ENCODE measurements at places on chromosomes 2 and 18. TPM values are rescaled to one million over a fixed set of nuclear protein-coding genes. Genes with fewer than 3 reads are reported as not detected.
A peak's percentile ranks its signal among the peaks of the same experiment; 100 is the strongest.

The FKBP7 gene
- total RNA-seq: 4.8 TPM

The CROCC2 gene
- not detected for total RNA-seq

The FEV gene
- total RNA-seq: not detected

The C2orf92 gene
- total RNA-seq: 7.4 TPM

The FBXO48 gene
- total RNA-seq: 2.0 TPM

The GKN1 gene
- total RNA-seq: not detected

The RTP5 gene
- 0.07 TPM for total RNA-seq

The CERS6 gene
- 12.9 TPM for total RNA-seq

The SPC25 gene
- total RNA-seq: 38.4 TPM

The PLA2R1 gene
- 0.02 TPM for total RNA-seq

The CNOT9 gene
- 100 TPM for total RNA-seq

The TLX2 gene
- total RNA-seq: 0.18 TPM

The C1GALT1C1L gene
- not detected for total RNA-seq

- DNase-seq: no peak
Observed at GRCh38 chr18:24265502-24266064, 126.7 kb downstream of the CABYR start.

DNA sequence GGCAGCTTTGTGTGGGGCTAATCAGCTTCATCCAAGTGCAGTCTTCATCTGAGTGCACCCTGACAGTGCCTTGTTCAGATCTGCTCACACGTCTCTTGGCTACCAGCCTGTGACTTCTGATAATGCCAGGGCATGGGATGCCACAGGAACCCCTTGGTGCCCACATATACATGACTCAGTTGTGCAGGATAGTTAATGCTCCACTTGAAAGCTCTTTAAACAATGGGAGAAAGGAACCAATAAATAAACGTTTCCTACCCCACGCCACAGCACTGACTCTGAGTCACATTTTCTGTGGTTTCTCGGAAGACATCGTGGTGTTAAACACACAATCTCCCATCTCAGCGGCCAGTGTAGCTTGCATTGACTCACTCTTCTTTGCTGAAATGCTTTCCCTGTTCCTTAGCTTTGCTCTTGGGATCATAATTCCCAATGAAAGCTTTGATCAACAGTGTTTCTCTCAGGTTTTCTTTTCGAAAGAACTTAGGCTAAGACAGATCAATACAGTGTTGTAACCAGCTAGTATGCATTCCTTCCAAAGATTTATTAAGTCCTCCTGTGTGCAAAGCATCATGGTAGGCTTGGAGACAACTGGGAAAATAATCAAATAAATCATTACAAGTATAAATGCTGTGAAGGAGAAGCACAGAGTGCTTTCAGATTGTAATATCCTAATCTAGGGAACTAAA is 142.0 kb downstream of the COPS8 start:
- DNase-seq: peak; percentile 54

GRCh38 chr2:41068740-41069139 is 616.9 kb upstream of the SLC8A1 start:
- DNase-seq: no peak

- no peak for DNase-seq
Observed at GRCh38 chr2:9771101-9771449, 72.2 kb upstream of the TAF1B start.

GRCh38 chr2:7513834-7514233 is 596.6 kb downstream of the RNF144A start:
- no peak for DNase-seq

- DNase-seq: no peak
Observed at GRCh38 chr2:176457481-176457880, 188.2 kb downstream of the MTX2 start.

DNA sequence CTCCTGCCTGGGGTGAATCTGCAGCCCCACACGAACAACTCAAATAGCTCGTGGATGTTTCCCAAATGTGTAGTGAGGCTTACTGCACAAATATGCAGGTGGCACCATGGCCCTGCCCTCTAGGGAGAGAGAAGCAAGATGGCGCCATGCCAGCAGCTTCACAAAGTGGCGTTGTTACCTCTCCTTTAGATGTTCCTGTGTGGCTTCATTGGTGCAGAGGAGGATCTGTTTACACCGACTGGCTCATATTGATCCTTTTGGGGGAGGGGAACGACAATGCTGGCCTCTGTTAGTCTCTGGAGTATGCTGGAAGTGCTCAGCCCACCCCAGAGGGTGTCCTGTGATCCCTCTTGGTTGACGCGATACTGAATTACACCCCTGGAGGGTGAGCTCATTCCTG is 99.5 kb upstream of the GATA6 start:
- no peak for DNase-seq

- DNase-seq: no peak
Observed at GRCh38 chr2:106565599-106565998, 78.4 kb downstream of the CD8B2 start.

GRCh38 chr18:12692206-12692605 is 10.3 kb downstream of the CEP76 start:
- no peak for DNase-seq

DNA sequence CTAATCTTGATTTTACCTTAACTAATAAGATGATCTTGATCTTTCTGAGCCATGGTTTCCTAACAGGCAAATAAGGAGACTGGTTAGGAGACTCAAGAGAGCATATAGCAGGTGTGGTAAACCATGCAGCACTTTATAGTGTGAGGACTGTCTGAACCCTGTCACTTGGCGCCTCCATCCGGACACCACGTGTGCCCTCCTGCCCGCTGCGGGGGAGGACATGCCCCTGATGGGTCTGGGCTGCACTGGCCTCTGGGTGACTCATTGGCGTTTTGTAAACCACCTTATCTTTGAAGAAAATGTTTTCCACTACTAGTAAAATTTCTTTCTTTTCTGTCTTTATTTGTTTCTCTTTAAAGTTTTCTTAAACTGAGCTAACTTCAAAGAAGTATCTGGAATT is 131.1 kb downstream of the FMNL2 start:
- DNase-seq: no peak

GRCh38 chr2:85922199-85922598 is 33.4 kb upstream of the ST3GAL5 start:
- no peak for DNase-seq

DNA sequence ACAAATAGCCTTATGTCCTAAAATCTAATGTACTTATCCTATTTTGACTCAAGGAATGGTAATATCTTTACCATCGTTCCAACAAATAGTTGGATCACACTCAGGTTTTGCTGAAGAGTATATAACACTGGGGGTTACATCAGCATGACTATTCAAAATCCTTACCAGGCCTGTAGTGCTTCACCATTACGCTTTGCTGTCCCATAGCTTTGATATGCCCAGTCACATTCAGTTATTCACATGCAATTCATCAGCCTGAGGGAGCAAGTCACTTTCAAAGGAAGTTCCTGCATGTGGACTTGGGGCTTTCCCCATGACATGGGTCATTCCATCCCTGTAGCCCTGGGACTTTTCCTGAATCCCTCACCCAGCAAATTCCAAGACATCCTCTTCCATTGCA is 39.6 kb downstream of the FTCDNL1 start:
- DNase-seq: no peak

DNA sequence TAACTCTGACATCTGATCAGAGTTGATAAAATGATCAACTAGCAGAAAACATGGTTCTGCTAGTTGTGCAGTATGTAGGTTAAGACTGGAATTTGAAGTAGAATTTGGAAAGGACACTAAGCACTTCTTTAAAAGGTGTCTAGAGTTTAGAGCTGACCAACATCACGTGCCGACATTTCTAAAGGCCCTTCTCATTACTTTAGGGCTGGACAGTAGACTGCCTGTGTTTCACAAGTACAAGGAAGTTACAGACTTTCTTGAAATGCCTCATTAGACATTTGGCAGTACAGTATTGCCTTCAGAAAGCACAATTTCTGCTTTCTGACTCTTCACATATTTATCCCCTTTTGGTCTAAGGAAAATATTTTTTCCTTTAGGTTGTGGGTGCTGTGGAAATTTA is 255.3 kb downstream of the ZNF385B start:
- no peak for DNase-seq

DNA sequence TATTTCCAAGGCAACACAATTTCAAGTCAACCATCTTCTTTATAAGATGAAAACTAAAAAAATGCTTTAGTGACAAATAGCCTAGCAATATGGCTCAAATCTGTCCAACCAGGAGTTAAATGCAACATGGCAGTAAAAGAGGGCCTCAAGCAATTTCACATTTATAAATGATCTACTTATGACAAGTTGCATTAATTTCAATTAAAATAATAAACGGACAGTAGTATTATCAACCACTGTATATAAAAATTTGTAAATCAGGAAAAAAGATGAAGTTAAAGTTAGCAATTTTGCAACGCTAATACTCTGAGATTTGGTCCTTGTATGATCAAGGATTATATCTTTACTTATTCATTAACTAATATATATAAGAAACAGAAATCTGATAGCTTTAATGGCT is 19.3 kb downstream of the CCDC88A start:
- DNase-seq: no peak

- no peak for DNase-seq
Observed at GRCh38 chr2:240846873-240847595, 21.6 kb upstream of the AGXT start.

- DNase-seq: no peak
Observed at GRCh38 chr2:173175222-173175621, 99.6 kb downstream of the MAP3K20 start.

- DNase-seq: peak; percentile 27
Observed at GRCh38 chr2:240520130-240520973, 37.4 kb downstream of the ANKMY1 start.

- no peak for DNase-seq
Observed at GRCh38 chr2:106336737-106337136, 131.5 kb downstream of the RGPD3 start.

- DNase-seq: peak; percentile 85
Observed at GRCh38 chr2:135004005-135004746, 43.1 kb downstream of the MAP3K19 start.

DNA sequence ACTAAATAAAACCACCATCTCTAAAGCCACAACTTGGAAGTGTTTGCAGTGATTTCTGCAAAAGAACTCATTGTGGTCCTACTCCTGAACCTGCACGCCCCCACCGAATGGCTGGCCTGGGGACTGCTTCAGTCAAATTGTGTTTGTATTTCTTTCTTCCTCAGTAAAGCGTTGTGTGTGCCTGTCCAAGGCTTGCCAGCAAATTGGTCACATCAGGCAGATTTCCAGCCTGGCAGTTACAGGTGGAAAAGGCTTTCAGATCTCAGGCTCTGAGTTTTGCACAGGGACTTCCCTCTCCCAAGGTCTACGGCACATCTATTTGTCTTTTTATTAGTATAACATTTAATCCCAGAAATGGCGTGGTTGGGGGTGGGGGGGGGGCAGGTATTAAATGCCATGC is 54.0 kb upstream of the NOSTRIN start:
- DNase-seq: no peak

DNA sequence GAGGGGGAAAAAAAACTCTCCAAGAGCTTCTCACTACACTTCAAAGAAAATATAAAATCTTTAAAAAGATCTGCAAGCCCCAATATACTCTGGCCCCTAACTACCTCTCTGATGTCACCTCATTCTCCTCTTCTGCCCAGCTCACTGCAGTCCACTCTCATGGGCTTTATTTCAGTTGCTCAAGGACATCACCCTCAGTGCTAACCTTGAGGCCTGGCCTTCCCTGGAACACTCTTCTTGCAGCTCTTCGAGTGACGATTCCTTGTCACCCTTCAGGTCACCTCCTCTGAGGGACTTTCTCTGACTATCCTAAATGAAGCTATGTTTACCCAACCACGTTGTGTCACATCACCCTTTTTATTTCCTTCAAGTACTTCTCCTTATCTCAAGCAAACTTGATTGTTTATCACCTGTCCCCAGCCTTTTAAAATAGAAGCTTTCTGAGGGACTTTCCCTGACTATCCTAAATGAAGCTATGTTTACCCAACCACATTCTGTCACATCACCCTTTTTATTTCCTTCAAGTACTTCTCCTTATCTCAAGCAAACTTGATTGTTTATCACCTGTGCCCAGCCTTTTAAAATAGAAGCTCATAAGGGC is 10.4 kb downstream of the RTTN start:
- DNase-seq: no peak

- DNase-seq: no peak
Observed at GRCh38 chr2:127101048-127101611, 5.8 kb downstream of the BIN1 start.

GRCh38 chr18:39371996-39372395 is 1806.4 kb upstream of the CELF4 start:
- no peak for DNase-seq

DNA sequence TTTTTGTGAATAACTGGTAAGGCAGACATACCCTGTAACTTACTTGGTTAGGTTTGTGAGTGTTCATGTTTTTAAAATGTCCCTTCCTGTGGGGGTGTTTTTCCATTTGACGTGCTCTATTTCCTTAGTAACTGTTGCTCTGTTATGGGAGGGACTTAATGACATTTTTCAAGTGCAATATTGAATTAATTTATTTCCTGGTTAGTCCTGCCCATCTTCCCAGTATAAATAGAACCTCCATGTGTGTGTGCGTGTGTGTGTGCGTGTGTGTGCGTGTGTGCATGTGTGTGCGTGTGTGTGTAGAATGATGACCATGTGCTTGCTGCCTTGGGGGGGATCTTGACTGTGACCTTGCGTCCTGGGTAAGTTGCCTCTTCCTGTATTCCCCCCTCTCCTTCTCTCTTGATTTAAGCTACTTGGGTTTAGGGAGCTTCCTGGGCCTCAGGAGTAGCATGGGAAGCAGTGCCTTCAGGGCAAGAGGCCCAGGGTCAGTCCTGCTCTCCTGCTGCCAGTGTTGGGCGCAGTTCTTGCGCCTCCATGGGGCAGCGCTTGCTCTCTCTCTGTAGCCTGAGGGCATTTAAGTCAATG is 163.9 kb downstream of the LDLRAD4 start:
- DNase-seq: peak; percentile 34

DNA sequence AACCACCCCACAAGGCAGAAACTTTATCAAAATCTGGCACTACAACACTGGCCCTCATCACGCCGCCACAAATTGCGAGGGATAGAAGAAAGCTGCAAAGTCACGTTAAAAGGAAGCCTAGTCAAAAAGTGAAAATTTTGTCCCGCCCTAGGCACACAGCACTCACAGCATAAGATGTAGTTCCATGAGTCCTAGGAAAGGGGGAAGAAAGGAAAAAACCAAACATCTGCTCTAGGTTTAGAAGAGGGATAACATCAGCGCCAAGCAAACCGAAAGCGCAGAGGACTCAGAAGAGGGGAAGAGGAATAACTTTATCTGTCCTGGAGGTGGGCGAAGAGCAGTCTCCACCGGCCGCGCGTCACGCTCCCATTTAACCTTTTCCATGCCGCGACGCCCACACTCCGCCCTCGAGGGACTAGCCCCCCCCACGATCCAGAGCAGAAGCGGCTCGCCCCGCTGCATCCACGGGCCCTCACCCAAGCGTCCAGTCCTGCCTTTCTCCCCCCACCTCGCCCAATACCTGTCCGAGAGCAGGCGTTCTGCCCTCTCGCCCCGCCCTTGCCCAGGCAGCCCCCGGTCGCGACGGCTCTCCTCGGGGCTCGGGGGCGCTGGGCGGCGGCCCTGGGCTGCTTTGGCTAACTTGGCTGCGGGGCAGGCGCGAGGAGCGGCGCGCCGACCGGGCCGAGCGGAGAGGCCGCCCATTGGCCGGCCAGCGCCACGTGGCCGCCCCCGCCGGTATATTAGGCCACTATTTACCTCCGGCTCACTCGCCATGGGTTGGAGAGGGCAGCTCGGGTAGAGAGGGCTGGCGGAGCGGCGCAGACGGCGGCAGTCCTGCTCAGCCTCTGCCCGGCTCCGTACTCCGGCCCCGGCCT is at the start of gene HOXD1:
Gene HOXD1 (plus strand): TSS at position 770 of the 875 bp plus-strand sequence. CDS start 134 bp downstream, outside the sequence.
- peak; percentile 29 for DNase-seq

GRCh38 chr2:86697551-86698104 is 22.5 kb upstream of the RMND5A start:
- no peak for DNase-seq

- DNase-seq: no peak
Observed at GRCh38 chr2:52572469-52572894, 1195.1 kb upstream of the CHAC2 start.

- DNase-seq: peak; percentile 13
Observed at GRCh38 chr18:24964216-24964615, 387.8 kb downstream of the ZNF521 start.
